Gastroesophageal sphincter (tissue), 4 donors: ENCODE measurements at places on chromosomes 1 and 21. TPM values are rescaled to one million over a fixed set of nuclear protein-coding genes. Genes with fewer than 3 reads are reported as not detected.

DNA sequence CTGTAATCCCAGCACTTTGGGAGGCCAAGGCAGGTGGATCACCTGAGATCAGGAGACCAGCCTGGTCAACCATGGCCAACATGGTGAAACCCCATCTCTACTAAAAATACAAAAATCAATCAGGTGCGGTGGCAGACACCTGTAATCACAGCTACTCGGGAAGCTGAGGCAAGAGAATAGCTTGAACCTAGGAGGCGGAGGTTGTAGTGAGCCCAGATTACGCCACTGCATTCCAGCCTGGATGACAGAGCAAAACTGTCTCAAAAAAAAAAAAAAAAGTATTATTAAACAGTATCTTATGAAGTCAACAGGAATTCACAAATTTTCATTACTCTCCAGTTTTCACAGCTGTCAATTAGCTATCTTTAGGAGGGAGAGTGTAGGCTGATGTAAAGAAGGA is 3.8 kb downstream of the ACBD6 start:
- no peak for ATAC-seq

GRCh38 chr21:20249401-20249800 is 748.8 kb upstream of the NCAM2 start:
- ATAC-seq = no peak

DNA sequence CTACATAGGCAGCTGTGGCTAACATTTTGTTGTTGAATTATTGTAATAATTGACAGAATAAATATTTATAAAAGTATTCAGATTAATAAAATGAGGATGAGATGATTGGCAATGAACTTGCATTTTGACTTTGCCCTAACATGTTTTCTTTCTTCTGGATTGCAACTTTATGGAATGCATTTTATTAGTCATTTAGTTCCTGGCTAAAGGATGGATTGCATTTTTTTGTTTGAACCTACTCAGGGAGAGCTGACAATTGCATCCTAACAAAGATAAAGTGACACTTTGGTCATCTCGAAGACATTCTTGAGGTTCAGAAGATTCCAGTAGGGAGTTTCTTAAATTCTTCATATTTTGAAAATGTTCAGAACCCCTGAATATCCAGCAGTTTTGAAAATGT is 37.5 kb downstream of the PGM1 start:
- ATAC-seq = no peak

OR2G3 gene
- not detected for total RNA-seq
